ENCODE measurements at places on chromosomes 16 and 17.

DNA sequence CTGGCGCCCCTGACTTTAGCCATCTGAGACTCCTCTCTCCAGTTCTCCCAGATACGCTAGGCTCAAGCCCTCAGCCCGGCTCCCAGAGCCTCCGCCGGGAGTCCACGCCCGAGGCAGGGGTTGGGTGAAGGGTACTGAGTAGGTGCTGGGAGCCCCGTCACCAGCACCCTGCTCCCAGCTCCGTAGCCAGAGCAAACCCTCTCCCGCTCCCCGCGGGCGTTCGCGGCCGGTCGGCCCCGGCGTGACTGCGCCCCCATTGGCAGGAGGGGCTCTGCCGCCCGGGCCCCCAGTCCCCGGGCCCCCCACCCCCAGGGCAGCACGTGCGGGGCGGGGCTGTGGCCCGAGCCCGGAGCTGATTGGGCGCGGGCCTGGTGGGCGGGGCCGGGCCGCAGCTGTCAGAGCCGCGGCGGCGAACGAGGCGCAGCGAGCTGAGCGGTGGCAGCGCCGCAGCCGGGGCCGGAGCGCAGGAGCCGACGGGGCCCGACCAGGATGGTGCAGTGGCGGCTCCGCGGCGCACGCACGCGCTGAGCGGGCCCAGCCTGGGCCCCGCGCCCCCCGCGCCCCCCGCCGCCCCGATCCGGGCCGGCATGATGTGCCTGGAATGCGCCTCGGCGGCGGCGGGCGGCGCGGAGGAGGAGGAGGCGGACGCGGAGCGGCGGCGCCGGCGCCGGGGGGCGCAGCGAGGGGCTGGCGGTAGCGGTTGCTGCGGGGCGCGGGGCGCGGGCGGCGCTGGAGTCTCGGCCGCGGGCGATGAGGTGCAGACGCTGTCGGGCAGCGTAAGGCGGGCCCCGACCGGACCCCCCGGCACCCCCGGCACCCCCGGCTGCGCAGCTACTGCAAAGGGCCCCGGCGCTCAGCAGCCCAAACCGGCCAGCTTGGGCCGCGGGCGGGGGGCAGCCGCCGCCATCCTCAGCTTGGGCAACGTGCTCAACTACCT, at the start of gene SPNS2:
Gene SPNS2, plus strand, starts transcription at position 421 of the 937 bp plus-strand sequence. Its CDS starts 167 bp downstream, at position 588.
- DNase-seq: peak; percentile 44

- DNase-seq: no peak
Observed at GRCh38 chr17:36545077-36545464, 352 bp downstream of the GGNBP2 start.

DNA sequence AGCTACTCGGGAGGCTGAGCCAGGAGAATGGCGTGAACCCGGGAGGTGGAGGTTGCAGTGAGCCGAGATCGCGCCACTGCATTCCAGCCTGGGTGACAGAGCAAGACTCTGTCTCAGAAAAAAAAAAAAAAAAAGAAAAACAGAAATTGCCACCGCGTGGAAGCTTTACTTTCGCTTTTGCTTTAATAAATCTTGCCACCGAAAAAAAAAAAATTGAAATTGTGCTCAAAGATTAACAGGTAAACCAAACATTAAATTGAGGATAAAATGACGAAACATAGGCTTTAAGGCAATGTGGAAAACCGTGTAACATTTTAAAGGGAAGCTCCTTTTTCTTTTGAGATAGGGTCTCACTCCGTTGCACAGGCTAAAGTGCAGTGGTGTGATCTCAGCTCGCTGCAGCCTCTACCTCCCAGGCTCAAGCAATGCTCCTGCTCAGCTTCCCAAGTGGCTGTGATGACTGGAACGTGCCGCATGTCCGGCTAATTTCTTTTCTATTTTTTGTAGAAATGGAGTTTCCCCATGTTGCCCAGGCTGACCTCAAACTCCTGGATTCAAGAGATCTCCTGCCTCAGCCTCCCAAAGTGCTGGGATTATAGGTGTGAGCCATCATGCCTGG, 40.1 kb downstream of the ZNF276 start:
- no peak for DNase-seq

GRCh38 chr17:50550661-50551432, 3.9 kb downstream of the SPATA20 start:
- DNase-seq: peak; percentile 59

- no peak for DNase-seq
Observed at GRCh38 chr16:83365166-83365565, 442.6 kb upstream of the HSBP1 start.

GRCh38 chr17:6347776-6348175, 87.1 kb downstream of the AIPL1 start:
- DNase-seq: no peak

GRCh38 chr17:47864791-47865216, 13.8 kb upstream of the SP6 start:
- no peak for DNase-seq

GRCh38 chr16:88705076-88705684, 1.0 kb downstream of the RNF166 start:
- DNase-seq: no peak

- DNase-seq: no peak
Observed at GRCh38 chr16:66425651-66426050, 1.4 kb upstream of the BEAN1 start.

GRCh38 chr16:86809458-86809955, 231.2 kb downstream of the FOXL1 start:
- DNase-seq: peak; percentile 82

GRCh38 chr17:35152421-35153140, 5.0 kb downstream of the UNC45B start:
- no peak for DNase-seq

DNA sequence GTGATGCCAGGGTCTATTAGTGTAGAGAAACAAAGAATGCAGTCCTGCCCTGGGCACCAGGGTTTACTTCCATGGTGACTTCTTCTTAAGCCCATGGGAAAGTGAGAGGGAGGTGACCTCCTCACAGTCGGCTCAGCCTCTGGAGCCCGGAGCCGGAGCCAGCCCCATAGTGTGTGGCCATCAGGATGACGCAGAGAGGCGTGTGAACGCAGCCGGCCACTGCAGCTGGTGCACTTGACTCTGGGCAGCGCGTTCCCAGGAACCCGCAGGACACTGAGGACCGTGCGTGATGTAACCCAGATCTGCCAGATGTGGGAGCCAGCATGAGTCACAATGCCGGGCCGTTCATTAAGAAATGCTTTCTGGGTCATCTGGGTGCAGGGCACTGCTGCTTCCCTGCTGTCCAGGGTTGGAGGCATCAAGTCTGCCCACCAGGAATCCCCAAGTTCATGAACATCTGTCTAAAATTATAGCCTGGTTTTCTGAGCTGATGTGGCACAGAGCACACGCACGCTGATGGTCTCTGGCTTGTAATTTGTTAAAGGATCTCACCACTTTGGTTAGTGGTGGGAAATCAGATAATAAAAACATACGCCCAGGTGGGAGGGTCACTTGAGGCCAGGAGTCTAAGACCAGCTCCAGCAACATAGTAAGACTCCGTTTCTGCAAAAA, 114.1 kb downstream of the PITPNC1 start:
- DNase-seq: peak; percentile 89

DNA sequence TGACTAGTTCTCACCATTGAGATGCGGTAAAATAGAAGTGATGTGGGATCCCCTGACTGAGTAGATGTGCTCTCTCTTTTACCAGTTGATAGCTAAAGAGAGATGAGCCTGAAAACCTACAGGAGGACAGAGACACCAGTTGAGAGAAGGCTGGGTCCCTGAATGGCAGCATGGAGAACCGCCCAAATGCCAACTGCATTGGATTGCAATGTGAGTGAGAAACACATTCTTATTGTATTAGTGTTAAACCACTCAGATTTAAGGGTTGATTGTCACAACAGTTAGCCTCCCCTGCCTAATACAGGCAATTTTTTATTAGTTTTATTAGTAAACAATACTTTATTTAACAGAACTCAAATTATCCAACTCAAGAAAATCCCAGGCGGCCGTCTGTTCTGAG, 61.2 kb downstream of the SPACA3 start:
- DNase-seq: no peak

DNA sequence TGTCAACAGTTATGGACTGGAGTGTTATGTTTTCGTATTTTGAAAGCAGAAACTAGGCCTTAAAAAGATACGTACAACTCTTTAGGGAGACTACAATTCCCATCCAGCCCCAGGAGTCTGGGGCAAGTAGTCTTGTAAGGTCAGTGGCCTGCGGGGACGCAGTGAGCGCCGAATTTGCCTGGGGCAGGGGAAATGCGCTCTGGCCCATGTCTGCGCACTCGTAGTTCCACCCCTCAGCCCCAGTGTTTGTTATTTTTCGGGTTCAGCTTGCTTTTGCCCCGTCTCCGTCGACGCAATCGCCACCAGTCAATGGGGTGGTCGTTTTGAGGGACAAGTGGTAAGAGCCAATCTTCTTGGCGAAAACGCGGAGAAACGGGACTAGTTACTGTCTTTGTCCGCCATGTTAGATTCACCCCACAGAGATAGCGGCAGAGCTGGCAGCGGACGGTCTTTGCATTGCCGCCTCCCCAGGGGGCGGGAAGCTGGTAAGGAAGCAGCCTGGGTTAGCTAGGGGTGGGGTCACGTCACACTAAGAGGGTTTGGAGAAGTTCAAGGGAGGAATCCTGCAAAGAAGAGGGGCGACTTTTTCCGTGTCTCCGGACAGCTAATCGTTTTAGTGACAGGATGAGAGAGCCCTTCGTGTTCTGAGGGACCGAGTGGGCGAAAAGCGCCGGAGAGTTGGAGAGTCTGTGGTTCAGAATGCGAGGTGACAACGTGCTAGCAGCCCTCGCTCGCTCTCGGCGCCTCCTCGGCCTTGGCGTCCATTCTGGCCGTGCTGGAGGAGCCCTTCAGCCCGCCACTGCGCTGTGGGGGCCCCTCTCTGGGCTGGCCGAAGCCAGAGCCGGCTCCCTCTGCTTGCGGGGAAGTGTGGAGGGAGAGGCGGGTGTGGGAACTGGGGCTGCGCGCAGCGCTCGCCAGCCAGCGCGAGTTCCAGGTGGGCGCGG, 1.1 kb upstream of the BRCA1 start:
- DNase-seq: no peak

DNA sequence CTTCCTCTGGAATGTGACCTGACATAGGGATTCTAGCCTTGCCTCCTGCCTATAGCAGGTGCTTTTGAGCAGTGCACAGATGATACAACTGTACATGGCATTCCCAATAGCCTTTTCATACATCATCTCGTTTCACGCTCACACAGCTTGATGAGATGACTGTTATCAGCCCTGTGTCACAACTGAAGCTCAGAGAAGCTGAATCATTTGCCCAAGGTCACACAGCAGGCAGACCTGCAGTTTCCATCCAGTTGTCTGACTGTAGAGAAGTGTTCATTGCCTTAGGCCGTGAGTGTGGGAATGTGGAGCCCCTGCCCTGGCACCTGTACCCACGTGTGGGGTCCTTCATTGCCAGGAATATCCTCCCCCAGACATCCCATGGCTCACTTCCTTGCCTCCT, 20.1 kb downstream of the WFDC1 start:
- DNase-seq: no peak

DNA sequence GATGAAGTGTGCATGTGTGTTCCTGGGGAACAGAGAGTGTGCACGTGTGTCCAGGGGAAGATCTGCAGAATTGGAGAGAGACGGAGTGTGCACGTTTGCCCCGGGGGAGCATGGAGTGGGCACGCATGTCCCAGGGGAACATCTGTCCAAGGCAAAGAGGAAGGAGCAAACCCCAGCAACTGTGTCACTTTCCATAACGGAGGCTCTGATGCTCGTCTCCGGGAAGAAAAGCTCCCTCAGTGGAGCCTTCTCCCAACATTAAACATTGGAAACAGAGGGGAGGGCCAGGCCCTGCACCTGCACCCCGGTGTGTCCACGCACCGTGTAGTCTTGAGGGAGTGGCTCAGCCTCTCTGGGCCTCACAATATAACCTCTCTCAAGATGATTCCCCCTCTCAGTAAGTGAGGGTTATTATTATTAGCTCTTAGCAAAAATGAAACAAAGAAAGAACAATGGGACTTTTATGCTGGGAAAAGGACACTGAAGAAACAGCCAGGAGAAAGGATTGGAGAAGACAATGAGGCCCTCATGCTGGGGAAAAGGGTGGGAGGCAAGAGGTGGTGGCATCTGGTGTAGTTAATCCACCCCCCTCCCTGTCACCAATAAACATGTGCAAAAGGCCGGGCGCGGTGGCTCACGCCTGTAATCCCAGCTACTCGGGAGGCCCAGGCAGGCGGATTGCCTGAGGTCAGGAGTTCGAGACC, 7.6 kb downstream of the RAB40B start:
- no peak for DNase-seq

DNA sequence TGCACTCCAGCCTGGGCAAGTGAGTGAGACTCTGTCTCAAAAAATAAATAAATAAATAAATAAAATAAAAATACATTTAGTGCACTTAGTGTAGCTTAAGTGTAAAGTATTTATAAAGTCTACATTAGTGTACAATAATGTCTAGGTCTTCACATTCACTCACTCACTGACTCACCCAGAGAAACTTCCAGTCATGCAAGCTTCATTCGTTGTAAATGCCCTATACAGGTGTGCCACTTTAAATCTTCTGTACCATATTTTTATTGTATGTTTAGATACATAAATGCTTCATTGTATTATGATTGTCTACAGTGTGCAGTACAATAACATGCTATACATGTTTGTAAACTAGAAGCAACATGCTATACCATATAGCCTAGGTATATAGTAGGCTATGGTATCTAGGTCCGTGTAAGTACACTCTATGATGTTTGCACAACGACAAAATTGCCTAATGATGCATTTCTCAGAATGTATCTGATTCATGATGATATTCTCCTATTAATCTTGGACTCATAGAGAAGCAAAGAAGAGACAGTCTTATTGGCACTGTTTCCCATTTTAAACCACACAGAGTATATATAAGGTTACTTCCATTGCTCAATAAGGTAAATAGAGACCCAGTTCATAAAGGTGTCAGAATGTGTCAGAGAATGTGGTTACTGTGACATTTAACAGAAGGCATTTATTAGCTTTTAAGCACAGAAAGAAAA, 1314.9 kb downstream of the CDH11 start:
- no peak for DNase-seq

DNA sequence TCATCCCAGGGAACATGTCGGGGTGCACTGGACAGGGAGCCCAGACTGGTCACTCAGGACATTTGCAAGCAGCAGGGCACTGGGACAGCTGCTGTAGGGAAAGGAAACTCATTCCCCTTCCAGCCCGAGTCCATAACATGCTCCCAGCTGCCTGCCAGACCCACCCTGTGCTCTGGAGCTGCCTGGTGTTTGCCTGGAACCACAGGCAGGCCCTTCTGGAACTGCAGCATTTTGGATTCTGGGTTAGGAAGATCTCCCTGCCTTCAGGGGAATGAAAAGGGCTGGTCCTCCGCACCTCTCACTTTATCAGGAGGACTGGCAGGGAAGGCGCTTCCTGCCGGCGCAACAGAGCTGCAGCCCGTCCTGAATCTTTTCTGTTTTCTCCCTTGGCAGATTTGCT, 41.2 kb downstream of the MEAK7 start:
- DNase-seq: no peak

DNA sequence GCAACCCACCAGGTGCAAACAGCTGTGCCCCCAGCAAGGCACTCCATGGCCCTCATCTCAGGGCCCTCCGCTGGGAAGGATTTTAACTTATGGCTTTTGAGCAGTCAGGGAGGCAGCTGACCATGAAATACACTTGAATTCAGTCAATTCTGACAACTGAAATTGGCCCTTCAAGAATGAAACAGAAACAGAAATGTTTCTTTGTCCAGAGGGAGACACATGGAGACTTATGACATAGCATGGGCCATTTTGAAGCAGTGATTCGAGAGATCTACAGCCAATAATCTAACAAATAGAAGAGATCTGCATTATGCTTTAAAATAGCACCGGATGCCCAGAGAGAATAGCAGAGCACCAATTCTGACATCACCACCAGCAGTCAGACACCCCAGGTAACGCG, 7.5 kb downstream of the CACNG1 start:
- DNase-seq: no peak

- DNase-seq: no peak
Observed at GRCh38 chr17:45907750-45908395, 13.5 kb downstream of the MAPT start.
